ENCODE measurements at places on chromosomes 7 and 10. TPM values are rescaled to one million over a fixed set of nuclear protein-coding genes. Genes with fewer than 3 reads are reported as not detected.

- no peak overlapping the region for H3K27ac ChIP-seq
- no peaks in the 10 kb centered on the region for H3K4me1 ChIP-seq
- no peaks in the 10 kb centered on the region for H3K36me3 ChIP-seq
- no peak overlapping the region for H3K4me3 ChIP-seq
- no peak for DNase-seq
These were observed 37.1 kb downstream of the PRTFDC1 start for GRCh38 chr10:24915304-24915703.

C1QL3 gene
- not detected for polyA plus RNA-seq

DNA sequence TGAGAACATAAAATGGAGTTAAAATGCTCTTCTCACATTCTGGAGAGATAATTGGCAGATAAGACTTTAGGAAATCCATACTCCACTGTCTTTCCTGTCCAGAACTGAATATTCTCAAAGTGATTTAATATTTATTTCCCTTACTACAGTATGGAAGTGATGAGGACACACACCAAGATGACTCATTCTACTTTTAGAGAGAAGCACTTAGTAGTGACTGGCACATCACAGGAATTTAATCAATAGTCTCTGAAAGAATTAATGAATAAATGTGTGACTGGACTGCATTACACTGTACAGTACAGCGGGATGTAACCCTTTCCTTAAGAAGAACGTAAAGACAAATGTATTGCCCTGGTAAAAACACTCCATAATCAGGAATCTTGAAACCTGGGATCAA lies 116.7 kb downstream of the SEMA3E start:
- DNase-seq, result no peak
- H3K4me1 ChIP-seq, result no peaks in the 10 kb centered on the region

GRCh38 chr10:116444527-116445142 lies 17.0 kb downstream of the PNLIPRP3 start:
- no peaks in the 10 kb centered on the region for H3K4me1 ChIP-seq
- H3K27me3 ChIP-seq, result no peaks in the 10 kb centered on the region
- peak; percentile 49 for DNase-seq

GRCh38 chr10:21398563-21399231 lies 126.8 kb downstream of the SKIDA1 start:
- H3K27me3 ChIP-seq, result no peaks in the 10 kb centered on the region
- no peaks in the 10 kb centered on the region for H3K36me3 ChIP-seq

LIPF gene
- 0.07 TPM for polyA plus RNA-seq

ITPRID1 gene
- polyA plus RNA-seq, result not detected

DNA sequence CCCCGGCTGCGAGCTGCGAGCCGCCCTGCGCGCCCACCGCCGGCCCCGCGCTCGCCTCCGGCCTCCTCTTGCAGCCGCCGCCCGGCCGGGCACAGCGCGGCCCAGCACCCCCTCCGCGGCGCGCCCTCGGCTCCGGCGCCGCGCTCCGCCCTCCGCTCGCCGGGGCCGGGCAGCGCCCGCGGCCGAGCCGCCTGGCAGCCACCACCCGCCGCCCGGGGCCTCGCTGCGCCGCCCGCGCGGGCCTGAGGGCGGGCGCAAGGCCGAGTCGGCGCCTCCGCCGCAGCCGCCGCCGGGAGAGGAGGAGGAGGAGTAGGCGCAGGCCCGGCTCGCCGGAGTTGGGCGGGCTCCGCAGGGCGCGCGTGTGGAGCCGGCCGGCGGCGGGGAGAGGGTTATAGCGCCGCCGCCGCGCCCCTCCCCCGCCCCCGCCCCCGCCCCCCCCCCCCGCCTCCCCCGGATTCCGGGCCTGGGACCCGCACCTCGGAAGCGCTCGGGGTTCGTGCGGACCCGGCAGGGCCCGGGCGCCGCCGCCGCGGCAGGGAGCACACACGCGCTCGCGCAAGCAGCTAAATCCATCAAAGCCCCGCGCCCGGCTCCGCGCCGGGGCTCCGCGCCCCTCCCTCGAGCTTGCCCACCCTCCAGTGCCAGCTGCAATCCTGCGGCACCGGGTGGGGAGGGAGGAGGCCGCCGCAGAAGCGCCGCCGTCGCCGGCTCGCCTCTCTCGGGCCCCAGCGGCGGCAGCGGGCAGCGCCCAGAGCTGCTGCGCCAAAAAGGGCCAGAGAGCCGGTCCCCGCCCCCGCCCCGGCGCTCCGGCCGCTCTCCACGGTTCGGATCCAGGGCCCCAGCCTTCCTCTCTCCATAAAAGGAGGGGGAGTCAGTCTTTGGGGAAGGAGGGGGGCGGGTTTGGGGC lies at the start of gene PDGFA:
TSS of gene PDGFA (minus strand) at position 363 of the 907 bp plus-strand sequence. CDS start 845 bp downstream, outside the sequence.
- H3K4me3 ChIP-seq, result peak within 1 kb of the TSS; percentile 67
- no peak within 1 kb of the TSS for H3K27ac ChIP-seq
- H3K36me3 ChIP-seq, result no peaks in the 10 kb centered on the region
- H3K27me3 ChIP-seq, result no peaks in the 10 kb centered on the region
- peaks cover 4% of the 10 kb centered on the region for H3K4me1 ChIP-seq

RNF133 gene
- not detected for polyA plus RNA-seq

ZNF3 gene
- 45.2 TPM for polyA plus RNA-seq

HOXA2 gene
- polyA plus RNA-seq, result not detected

GRCh38 chr7:12921751-12922345 lies 234.4 kb downstream of the ARL4A start:
- H3K4me3 ChIP-seq, result no peak overlapping the region
- peaks cover 13% of the 10 kb centered on the region for H3K27me3 ChIP-seq
- H3K4me1 ChIP-seq, result no peaks in the 10 kb centered on the region

CALCR gene
- polyA plus RNA-seq, result 0.12 TPM

GRCh38 chr7:100210805-100211204 lies 8.9 kb upstream of the PVRIG start:
- no peak overlapping the region for H3K27ac ChIP-seq
- DNase-seq, result no peak

GRCh38 chr7:138126928-138127327 lies 50.7 kb downstream of the AKR1D1 start:
- no peaks in the 10 kb centered on the region for H3K36me3 ChIP-seq
- H3K27ac ChIP-seq, result no peak overlapping the region
- no peak for DNase-seq
- H3K4me3 ChIP-seq, result no peak overlapping the region

DNA sequence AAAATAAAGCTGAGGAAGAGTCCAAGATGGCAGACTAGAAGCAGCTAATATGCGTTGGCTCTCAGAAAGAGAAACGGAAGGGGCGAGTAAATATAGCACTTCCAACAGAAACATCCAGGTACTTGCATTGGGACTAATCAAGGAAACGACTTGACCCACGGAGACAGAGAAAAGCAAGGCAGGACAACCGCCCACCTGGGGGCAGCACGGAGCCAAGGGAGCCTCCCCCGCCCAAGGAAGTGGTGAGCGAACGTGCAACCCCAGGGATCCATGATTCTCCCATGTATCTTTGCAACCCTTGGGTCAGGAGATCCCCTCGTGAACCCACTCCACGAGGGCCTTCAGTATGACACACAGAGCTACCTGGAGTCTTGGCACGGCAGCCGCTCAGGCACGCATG lies 45.4 kb upstream of the GRM3 start:
- H3K4me3 ChIP-seq, result no peak overlapping the region
- H3K36me3 ChIP-seq, result no peaks in the 10 kb centered on the region
- DNase-seq, result peak; percentile 53
- H3K4me1 ChIP-seq, result no peaks in the 10 kb centered on the region
- H3K27ac ChIP-seq, result no peak overlapping the region

EXOC4 gene
- 37.3 TPM for polyA plus RNA-seq

VAX1 gene
- polyA plus RNA-seq, result not detected

- H3K36me3 ChIP-seq, result no peaks in the 10 kb centered on the region
- no peak overlapping the region for H3K27ac ChIP-seq
- H3K4me3 ChIP-seq, result no peak overlapping the region
These were observed 179.6 kb upstream of the LRRTM3 start for GRCh38 chr10:66746246-66746645.

DNA sequence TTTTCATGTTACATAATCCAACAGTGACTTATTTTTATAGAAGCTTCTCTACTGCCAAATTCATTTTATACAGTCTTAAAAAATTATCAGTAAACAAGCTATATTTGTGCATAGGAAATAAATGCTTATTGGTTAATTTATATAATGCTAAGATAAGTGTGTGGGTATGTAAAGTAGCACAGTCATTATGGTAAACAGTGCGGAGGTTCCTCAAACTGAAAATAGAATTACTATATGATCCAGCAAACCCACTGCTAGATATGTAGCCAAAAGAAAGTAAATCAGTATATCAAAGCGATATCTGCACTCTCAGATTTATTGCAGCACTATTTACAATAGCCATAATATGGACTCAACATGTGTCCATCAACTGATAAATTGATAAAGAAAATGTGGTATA lies 71.1 kb downstream of the ATRNL1 start:
- no peaks in the 10 kb centered on the region for H3K36me3 ChIP-seq
- no peaks in the 10 kb centered on the region for H3K4me1 ChIP-seq
- H3K27me3 ChIP-seq, result no peaks in the 10 kb centered on the region
- no peak overlapping the region for H3K27ac ChIP-seq
- no peak for DNase-seq
